ENCODE measurements at places on chromosomes 2 and 18. TPM values are rescaled to one million over a fixed set of nuclear protein-coding genes. Genes with fewer than 3 reads are reported as not detected.
A peak's percentile ranks its signal among the peaks of the same experiment; 100 is the strongest.

- no peak for DNase-seq
Measured at GRCh38 chr2:219486380-219486959, 12.2 kb upstream of the GMPPA start.

- DNase-seq = no peak
Measured at GRCh38 chr2:160835166-160835565, 325.1 kb upstream of the TANK start.

- DNase-seq = no peak
Measured at GRCh38 chr2:204483608-204484081, 61.6 kb upstream of the PARD3B start.

GRCh38 chr2:187529248-187529976, 24.8 kb downstream of the TFPI start:
- DNase-seq = no peak

DNA sequence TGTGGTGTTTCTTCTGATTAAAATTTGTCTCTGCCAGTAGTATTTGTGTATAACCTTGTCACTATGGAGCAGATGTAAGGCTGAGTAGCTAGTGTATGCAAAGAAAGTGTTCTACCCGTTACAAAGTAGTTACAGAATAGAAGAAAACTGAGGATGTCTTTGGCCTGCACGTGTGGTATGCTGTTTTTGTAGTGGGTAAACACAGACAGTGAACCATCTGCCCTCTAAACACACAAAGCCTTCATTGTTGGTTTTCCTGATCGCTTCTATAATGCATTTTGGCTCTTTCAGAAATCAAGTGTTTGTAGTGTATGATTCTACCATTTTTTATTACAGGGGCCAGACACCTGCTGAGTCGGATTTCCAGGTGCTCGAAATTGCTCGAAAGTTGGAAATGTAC, 61.5 kb downstream of the FARP2 start:
- no peak for DNase-seq

DNA sequence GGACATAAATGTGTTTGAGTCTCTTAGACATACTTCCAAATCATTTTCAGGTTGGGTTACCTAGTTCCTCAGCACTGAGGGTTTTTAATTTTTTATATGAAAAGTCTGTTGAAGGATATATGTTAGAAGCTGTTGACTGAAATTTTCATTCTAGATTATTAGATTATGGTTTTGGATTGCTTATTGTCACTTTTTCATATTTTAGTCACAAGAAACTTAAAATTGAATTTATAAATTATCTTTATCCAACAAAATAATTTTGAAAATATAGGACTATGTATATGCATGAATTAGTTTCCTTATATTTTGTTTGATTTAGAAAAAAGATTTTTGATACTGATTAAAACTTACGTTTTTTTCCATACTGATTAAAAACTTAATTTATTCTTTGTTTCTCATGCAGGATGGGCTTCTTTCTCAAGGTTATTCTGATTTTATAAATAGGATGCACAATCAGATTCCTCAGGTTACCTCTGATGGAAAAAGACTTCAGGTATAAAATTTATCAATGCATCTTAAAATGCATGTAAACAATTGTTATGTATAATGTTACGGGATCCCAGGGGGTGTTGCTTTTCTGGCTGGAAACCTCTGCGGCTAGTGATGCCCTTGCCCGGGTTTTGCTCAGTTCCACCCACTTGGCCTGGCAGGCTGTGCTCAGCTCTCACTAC, 26.2 kb downstream of the DDX1 start:
- DNase-seq = no peak

- no peak for DNase-seq
Measured at GRCh38 chr2:74858281-74858680, 24.4 kb downstream of the HK2 start.

DNA sequence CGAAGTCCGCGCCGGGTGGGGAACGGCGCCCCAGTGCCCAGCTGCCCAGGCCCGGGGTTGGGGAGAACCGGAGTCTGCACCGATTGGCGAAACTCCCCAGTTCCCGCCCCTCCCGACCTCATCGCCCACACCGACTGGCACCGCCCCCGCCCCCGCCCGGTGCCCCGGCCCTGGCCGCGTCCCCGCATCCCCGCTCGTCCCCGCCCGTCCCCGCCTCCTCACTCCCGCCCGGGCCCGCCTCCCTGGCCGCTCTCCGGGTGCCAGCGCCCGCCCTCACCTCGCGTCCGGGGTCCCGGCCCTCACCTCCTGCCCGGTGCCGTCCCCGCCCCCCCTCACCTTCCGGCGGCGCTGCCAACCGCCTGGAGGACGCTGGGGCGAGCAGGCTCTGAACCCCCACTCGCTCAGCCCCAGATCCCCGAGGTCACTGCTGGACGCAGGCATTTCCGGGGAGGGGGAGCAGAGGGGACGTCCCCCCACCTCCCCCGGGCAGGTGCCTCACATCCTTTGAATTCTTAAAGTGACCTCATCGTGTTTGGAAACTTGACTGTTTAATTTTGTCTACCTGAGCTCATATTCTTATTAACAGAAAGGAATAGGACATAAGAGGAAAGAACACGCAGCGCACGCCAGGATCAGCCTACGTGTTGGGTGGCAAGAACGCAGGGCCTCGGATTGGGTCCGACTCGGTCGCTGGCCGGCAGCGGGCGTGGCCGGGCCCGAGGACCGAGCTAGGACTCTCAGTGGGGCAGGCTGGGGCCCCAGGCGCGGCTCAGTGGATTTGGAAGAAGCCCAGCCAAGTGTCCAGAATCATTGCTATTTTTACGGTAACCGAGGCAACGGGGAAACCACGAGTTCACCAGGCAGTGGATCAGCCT, at the start of gene FAM110C:
Gene FAM110C (minus strand): TSS at position 35 of the 875 bp plus-strand sequence. CDS start 120 bp downstream, outside the sequence.
- peak; percentile 4 for DNase-seq

- DNase-seq = no peak
Measured at GRCh38 chr2:54347622-54348021, 91.6 kb upstream of the TSPYL6 start.

- DNase-seq = no peak
Measured at GRCh38 chr2:65429786-65430602, 2.4 kb downstream of the SPRED2 start.

DNA sequence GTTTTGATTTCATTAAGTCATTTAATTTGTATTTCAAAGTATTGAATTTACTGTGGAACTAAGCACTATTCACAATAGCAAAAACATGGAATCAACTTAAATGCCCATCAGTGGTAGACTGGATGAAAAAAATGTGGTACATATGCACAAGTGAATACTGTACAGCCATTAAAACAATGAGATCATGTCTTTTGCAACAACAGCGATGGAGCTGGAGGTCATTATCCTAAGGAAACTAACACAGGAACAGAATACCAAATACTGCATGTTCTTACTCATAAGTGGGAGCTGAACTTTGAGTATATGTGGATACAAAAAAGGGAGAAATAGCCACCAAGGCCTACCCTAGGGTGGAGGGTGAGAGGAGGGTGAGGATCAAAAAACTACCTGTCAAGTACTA, 164.4 kb downstream of the BABAM2 start:
- DNase-seq = no peak

DNA sequence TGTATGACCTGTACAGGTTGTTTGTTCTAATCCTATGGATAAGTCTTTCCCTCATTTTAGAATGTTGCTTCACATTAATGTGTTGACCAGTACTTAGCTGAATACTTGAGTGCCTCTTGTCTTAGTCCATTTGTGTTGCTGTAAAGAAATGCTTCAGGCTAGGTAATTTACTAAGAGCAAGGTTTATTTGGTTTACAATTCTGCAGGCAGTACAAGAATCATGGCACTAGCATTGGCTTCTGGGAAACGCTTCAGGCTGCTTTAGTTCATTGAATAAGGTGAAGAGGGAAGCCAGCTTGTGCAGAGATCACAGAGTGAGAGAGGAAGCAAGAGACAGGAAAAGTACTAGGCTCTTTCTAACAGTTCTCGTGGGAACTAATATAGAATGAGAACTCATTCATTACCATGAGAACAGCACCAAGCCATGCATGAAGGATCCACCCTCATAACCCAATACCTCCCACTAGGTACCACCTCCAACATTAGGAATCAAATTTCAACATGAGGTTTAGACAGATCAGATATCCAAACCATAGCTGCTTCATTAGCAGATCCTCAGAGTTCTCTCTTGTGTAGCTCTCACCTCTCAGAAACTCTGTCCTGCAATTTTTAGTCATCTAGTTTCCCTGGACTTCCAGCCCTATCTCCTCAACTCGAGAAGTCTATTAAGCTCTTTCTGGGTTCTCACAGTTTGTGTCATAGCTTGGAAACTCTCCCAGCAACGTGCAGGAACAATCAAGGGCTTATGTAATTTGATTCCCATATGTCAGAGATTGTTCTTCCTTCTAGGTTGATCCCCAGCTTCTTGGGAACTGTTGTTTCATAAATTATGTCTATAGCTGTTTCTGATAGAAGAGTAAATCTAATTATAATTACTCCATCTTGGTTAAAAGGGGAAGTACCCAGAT, 2082.3 kb upstream of the CELF4 start:
- peak; percentile 67 for DNase-seq

DNA sequence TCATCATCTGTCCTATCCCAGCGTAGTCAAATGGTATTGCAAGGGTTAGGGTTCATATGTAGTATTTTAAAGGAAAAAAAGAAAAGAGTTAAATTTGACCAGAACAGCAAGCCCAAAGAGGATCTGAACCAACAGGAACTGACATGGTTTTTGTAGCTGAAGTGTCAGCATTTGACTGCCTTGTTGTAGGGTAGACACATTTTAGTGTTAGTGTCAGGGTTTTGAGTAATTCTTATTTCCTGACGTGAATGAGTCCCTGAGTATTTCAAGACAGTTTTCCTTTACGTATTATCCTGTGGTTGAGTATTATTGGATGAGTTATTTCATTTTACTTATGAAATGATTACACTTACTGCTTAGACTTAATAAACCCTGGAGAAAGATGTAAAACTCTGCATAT, 173.3 kb upstream of the ZEB2 start:
- DNase-seq = no peak

DNA sequence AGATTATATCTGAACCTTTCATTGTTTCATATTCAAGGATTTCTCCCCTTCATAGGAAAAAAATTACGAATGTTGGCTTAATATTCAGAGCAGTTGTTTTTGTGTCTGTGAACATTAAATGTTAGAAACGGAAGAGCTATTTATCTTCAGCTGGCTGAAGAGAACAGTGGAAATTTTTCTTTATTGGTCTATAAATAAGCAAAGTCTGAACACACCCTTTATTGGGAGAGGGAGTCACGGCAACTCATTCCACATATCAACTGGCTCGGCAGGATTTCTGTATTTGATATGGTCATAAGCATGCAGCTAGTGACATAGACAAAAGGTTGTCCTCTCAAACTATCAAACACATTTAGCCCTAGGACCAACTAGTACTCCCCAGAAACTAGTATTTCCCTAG, 468.4 kb upstream of the HNRNPA3 start:
- no peak for DNase-seq

DNA sequence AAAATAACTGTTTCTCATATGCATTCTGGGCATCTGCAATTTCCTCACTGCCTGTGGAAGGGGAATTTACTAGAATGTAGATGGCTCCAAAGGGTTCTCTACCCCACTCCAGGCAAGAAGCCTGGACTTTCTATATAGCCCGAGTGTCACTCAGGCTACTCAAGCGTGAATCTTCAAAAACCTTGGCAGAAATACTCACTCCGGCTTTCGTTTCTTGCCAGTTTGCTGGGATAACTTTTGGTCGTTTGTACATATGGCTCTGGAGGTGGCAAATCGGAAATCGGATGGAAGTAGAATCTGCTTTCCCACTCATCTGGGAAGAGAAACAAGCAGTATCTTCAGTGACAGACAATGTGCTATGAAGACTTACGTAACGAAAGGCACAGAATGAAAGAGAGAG, 30.7 kb downstream of the WIPF1 start:
- no peak for DNase-seq

DNA sequence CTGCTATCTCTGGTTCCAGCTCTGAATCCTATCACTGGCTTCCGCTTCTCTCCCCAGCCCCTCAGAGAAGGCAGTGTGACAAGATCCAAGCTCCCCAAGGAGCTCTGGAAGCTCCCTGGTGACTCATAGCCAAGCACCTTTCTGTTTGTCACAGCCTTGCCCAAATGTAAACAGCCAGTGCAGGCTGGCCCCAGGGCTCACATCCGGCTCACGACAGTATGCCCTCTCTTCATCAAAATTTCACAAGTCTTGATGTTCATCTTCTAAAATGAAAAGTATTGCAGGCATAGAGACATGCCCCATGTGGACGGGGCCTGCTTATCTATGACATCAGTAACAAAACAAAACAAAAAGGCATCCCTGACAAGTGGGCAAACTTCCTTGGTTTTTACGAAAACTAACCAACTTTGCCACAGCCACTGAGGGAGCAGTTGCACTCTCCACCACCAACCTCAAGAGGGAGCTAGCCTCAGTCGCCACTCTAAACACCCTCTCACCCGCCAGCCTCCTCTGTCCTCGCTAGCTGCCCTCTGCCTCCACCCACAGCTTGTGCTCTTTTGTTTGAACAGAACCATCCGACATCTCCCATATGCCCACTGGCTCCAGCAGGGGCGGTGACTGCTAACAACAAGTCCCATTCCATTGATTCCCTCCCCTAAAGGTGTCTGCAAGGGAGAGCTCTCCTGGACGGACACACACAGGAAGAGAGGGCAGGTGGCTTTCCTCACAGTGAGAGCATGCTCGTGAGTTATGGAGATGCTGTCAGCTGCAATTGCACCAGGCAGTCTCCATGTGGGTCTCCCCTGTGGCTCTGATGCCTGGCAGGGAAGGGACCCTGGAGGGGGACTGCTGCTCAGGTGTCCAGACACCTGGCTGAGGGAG, 71.0 kb upstream of the DAPL1 start:
- peak; percentile 61 for DNase-seq

- no peak for DNase-seq
Measured at GRCh38 chr2:230908092-230908594, 16.9 kb downstream of the GPR55 start.

DNA sequence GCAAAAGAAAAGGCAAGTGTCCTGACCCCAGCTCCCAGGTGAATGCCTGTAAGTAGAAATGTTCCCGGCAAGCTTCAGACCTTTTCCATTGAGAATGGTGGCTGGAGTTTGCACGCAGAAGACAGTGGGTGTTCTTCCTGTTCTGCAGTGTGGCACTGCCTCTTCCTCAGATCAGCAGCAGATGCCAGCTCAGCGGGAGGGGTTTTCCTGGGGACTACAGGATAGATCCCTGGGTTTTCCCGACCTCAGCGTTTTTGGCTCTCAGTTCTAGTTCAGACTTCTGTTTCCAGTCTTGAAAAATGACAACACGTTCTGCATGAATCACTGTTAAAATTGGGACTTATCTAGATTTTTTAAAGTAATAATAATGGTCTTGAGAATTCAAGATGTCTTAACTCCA, 39.2 kb downstream of the GRHL1 start:
- DNase-seq = no peak

GRCh38 chr18:59101830-59102414, 37.8 kb upstream of the SEC11C start:
- DNase-seq = no peak

DNA sequence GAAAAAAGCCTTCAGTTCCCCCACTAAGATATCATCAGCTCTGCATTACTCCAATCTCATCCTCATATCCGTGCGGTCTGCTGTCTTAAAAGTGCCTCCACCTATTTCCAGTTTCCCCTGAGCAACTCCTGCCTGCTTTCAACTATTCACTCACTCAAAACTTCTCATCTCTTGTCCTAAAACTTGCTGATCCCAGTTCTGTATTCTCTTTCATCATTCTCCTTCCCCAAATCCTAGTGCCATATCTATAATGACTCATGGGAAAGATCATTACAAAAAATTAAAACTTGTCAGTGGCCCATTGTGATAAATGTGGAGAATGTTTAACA, 20.0 kb downstream of the ACVR1 start:
- DNase-seq = no peak

Gene UBE2E3
- 146 TPM for total RNA-seq

Gene PARD6G
- 0.24 TPM for total RNA-seq

Gene C2orf66
- not detected for total RNA-seq

Gene GAREM2
- 0.88 TPM for total RNA-seq

Gene TMEM247
- not detected for total RNA-seq

Gene MARCHF4
- 0.48 TPM for total RNA-seq

Gene RASGRP3
- 13.4 TPM for total RNA-seq

Gene DSC2
- total RNA-seq = not detected

Gene SFTPB
- not detected for total RNA-seq

All from RPMI7951 (cell line).